Umbilical cord (tissue), 2 donors: ENCODE measurements at places on chromosomes 1 and 21. TPM values are rescaled to one million over a fixed set of nuclear protein-coding genes. Genes with fewer than 3 reads are reported as not detected.
A peak's percentile ranks its signal among the peaks of the same experiment; 100 is the strongest.

The C1orf94 gene
- total RNA-seq = 0.72 TPM

The SV2A gene
- 3.6 TPM for total RNA-seq

The S100B gene
- total RNA-seq = not detected

The ERG gene
- total RNA-seq = 14.9 TPM

The H6PD gene
- total RNA-seq = 34.4 TPM

The KIF26B gene
- total RNA-seq = 43.1 TPM

The RAD54L gene
- not detected for total RNA-seq

The CTXND2 gene
- not detected for total RNA-seq

- peak; percentile 40 for DNase-seq
These were observed at the start of gene FAM89A for GRCh38 chr1:231040019-231040799. FAM89A (minus strand) TSS chr1:231040254; CDS start chr1:231040211, 43 bp downstream.

- DNase-seq = no peak
These were observed 6.9 kb upstream of the TMEM81 start for GRCh38 chr1:205091043-205091740.

- no peak for DNase-seq
These were observed 19.0 kb downstream of the SLC37A1 start for GRCh38 chr21:42532466-42533181.

DNA sequence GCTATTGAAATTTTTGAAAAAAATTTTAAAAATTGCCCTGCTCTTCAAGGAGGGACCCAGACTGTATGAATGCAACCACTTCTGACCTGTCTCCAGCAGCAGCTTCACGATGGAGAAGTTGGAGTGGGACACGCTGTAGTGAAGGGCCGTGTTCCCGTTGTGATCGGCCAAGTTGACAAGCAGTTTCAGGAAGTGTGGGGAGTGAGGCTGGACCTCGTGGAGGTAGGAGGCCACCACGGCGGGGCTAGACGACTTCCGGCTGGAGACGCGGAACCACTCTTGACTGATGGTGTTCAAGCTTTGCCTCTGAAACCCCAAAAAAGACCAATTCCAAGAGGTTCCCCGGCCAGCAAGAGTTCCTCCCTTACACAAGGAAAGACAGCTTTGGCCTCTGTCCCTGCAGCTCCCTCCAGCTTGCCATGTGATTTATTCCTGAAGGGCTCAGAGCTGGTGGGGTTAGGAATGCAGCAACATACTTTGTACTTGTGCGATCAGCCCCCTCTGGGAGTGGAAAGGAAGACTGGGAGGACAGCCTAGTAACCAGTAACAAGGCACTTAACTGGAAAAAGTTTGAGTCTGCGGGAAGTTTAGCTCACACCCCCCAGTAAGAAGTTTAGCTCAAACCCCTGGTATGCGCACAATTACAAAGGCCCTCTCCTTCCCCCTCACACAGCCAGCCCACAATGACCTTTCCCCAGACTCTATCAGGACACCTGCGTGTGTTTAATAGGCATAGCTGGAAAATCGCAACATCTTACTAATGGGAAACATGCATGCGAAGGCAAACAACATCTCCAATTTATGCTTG, 56.0 kb downstream of the KANK4 start:
- no peak for DNase-seq

GRCh38 chr1:100037927-100038659, 68.3 kb downstream of the SLC35A3 start:
- DNase-seq = peak; percentile 91

GRCh38 chr1:7104339-7104738, 319.1 kb downstream of the CAMTA1 start:
- DNase-seq = no peak

DNA sequence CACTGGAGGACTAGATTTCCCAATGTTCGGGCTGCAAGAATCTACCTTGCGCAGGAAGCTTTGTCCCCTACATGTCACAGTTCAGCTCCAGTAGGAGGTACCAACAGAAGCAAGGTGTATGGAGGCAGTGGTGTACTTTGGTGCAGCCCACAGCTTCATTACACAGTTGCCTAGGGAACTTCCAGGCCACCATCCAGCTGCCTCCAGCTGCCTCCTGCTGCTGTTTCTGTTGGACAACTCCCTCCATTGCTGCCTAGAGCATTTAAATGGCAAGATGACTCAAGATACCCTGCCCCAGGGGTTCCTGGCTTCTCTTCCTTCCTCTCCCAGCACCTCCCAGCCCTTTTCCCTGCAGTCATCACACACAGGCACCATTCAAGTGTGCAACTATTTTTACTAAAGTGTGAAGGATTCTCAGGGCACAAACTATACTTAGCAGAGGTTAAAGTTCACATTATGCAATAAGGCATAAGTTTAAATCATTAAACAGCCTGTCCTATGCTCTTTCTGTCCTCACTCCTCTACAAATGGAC, 39.0 kb upstream of the ATP1A1 start:
- DNase-seq = no peak

- peak; percentile 55 for DNase-seq
These were observed 4.4 kb upstream of the UTP25 start for GRCh38 chr1:209823143-209824041.
